ENCODE measurements at places on chromosomes 7 and 10. TPM values are rescaled to one million over a fixed set of nuclear protein-coding genes. Genes with fewer than 3 reads are reported as not detected.

The ODAD2 gene
- total RNA-seq, result 0.52 TPM

The ATP6V0A4 gene
- total RNA-seq, result not detected

The NME8 gene
- total RNA-seq, result not detected

The PPP1R9A gene
- total RNA-seq, result 0.24 TPM

The COL17A1 gene
- 1.0 TPM for total RNA-seq

The DTX2 gene
- total RNA-seq, result 7.6 TPM

The STAG3 gene
- total RNA-seq, result 0.16 TPM

The PODXL gene
- 1.1 TPM for total RNA-seq

The OR6B1 gene
- not detected for total RNA-seq

The GFRA1 gene
- total RNA-seq, result 5.2 TPM

The CHN2 gene
- total RNA-seq, result 1.3 TPM

The SCD gene
- 122 TPM for total RNA-seq

The APBB1IP gene
- total RNA-seq, result not detected

The HOXA13 gene
- total RNA-seq, result not detected

The TCERG1L gene
- not detected for total RNA-seq

The VOPP1 gene
- 43.1 TPM for total RNA-seq

The PLPP4 gene
- total RNA-seq, result not detected

The GPC2 gene
- 3.1 TPM for total RNA-seq

The HOXA4 gene
- total RNA-seq, result 5.9 TPM

The MUC12 gene
- total RNA-seq, result not detected

The AZGP1 gene
- total RNA-seq, result 0.40 TPM

The SLC26A3 gene
- total RNA-seq, result not detected

The CYP3A7 gene
- total RNA-seq, result 1.0 TPM

The NXPH1 gene
- total RNA-seq, result not detected

The PHYHIPL gene
- not detected for total RNA-seq

The PIK3CG gene
- 0.13 TPM for total RNA-seq

The ECHDC3 gene
- 29.9 TPM for total RNA-seq

The IFIT1B gene
- under 0.01 TPM for total RNA-seq

Data from epithelial cell of alveolus of lung (primary cell).